ENCODE measurements at places on chromosomes 4 and X.

- DNase-seq = no peak
Observed at GRCh38 chr4:189804894-189805293, 135.8 kb upstream of the FRG1 start.

DNA sequence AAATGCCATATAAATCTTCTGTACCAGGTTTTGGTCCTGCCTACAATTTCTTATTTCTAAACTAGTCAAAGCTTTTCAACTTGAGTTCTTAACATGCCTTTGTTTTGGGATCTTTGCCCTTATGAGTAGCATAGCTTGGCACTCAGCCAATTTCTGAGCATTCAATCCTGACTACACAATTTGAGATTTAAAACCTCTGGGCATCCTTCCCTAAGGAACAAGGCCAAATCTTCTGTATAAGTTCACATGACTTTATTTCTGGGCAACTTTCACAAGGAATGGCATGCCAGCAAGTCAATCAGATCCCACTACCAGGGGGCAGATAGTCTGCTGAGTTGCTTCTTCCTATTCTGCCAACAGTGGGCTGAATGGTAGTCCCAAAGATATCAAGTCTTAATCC lies 254.2 kb downstream of the ADAMTS3 start:
- no peak for DNase-seq

DNA sequence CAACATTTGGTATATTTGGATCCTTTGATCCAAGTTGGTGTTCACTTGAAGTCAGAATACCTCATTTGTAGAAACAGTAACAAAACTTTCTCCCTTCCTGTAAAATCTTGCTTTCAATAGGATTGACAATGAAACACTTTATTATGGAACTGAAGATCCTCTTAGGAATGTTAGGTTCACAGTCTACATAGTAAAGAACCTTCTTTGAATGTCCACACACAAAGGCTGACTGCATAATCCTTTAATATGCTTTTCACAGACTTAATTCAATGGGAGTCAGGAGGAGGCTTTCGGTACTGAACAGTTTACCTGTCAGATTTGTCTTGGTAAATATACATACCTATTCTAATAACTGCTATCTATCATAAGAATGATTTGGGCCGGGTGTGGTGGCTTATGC lies 188.5 kb downstream of the SPRY1 start:
- DNase-seq = no peak

- no peak for DNase-seq
Observed at GRCh38 chrX:9301836-9302235, 163.0 kb upstream of the TBL1X start.

DNA sequence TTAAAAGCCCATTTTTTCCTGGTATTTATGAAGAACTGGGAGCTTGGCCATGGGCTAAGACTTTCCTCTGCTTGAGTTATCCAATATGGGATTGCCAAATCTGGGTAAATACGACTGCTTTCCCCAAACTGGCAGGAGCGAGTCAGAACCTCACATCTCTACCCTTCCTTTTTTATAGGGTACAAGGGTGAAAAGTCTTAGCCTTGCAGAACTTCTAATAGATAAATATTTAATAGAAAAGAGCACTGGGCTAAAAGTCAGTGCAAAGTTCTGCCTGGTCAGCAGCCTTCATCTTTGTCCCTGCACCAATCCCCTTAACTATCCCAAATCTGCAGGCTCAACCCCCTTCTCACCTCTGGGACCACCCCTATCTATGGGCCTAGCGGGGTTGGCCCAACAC lies 61.6 kb upstream of the ACSL1 start:
- DNase-seq = no peak

GRCh38 chr4:38917481-38918025 lies 49.9 kb downstream of the FAM114A1 start:
- no peak for DNase-seq

- DNase-seq = no peak
Observed at GRCh38 chrX:49191574-49192011, 5.4 kb upstream of the PRICKLE3 start.

GRCh38 chr4:171875291-171875690 lies 62.1 kb downstream of the GALNTL6 start:
- no peak for DNase-seq

GRCh38 chrX:135489542-135489941 lies 30.9 kb upstream of the INTS6L start:
- DNase-seq = no peak

DNA sequence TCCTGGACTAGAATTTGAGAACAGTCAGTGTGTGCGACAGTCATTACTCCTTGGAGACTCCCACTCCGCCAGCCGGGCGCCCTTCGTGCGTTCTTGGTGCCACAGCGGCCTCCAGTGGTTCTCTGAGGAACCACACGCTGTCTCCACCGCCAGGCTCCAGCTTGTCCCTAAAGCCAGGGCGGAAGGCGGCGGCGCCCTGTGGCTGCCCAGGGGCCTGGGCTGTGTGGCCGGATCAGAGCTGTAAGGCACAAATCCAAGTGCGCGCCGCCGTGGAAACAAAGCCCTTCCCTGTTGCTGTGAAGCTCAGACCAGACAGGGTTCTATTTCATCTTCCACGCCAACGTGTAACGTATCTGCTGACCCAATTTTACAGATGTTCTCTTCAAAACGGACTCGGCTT lies 34.2 kb downstream of the IDS start:
- peak; percentile 63 for DNase-seq

DNA sequence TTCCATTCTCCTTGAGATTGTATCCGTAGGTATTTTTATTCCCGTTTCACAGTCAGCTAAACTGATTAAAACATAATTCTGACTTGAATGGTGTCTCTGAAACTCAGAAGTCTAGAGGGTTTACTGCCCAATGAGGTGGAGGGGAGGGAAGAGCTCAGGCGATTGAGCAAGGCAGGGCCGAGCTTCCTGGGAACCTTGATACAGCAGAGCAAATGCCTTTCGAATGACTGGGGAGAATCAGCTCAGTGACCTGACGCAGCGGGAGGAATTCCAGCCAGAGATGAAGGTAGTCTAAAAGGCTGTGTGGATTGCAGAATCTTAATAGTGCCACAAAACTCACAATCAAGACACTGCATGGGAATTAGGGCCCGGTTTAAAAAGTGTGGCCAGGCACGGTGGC lies 233.6 kb downstream of the EVC2 start:
- no peak for DNase-seq

DNA sequence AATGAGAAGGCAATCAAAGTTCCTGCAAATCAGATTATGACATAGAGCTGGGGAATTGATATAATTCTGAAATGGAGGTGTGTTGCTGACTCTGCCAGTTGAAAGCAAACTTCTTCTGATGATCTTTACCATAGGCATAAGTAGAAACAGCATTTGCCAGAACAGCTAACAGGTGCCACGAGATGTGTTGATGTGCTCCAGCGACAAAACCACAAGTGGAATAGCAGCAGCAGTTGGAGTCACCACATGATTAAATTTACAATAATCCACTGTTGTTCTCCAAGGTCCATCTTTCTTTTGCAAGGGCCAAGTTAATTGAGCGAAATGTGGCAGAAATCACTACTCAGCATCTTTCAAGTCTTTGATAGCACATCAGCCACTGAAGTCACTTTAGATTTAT lies 3.7 kb upstream of the OSTC start:
- no peak for DNase-seq

DNA sequence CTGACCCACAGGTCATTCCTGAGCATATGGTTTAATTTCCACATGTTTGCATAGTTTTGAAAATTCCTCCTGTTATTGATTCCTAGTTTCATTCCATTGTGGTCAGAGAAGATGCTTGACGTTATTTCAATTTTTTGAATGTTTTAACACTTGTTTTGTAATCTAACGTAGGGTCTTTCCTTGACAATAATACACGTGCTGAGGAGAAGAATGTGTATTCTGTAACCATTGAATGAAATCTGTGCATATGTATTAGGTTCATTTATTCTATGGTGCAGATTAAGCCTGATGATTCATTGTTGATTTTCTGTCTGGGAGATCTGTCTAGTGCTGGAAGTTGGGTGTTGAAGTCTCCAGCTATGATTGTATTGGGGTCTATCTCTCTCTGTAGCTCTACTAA lies 486.4 kb upstream of the RPS6KA3 start:
- no peak for DNase-seq

GRCh38 chrX:11462136-11462535 lies 168.9 kb downstream of the AMELX start:
- DNase-seq = no peak

DNA sequence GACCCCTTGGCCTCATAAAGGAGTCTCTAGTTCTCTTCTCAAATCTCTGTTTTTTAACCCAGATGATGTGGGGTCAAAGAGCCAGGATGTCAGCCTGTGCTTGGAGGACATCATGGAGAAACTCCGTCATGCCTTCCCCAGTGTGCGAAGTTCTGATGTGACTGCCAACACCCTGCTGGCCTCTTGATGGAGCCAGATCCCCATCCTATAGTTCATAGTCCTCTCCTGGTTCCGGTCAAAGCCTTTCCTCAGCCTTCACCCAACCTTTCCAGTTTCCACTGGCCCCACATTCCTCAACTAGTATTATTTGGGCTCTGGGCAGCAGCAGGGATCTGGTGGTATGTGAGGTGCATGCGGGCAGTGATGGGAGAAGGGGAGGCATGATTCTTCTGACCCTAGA lies 30.7 kb downstream of the TAF7L start:
- DNase-seq = no peak

GRCh38 chr4:103934178-103934789 lies 214.5 kb upstream of the TACR3 start:
- DNase-seq = peak; percentile 37

DNA sequence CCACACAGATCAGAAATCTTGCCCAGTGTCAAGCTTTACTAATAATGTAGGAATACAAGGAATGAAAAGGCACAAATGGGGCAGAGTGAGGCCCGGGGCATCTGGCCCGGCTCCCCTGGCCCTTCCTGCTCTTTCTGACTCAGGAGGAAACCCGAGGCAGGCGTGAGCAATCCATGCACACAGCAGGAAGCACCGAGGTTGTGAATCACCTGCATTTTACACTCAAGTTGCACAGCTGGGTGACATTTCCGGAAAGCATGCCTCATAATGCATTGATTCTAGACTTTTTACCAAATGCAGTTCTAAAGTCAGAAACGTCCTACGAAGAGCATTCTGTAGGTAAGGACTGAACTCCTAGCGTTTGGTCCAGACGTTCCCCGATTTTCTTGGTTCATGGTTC lies 38.9 kb downstream of the PRIMPOL start:
- DNase-seq = no peak

- no peak for DNase-seq
Observed at GRCh38 chrX:115030625-115031024, 13.2 kb upstream of the IL13RA2 start.

DNA sequence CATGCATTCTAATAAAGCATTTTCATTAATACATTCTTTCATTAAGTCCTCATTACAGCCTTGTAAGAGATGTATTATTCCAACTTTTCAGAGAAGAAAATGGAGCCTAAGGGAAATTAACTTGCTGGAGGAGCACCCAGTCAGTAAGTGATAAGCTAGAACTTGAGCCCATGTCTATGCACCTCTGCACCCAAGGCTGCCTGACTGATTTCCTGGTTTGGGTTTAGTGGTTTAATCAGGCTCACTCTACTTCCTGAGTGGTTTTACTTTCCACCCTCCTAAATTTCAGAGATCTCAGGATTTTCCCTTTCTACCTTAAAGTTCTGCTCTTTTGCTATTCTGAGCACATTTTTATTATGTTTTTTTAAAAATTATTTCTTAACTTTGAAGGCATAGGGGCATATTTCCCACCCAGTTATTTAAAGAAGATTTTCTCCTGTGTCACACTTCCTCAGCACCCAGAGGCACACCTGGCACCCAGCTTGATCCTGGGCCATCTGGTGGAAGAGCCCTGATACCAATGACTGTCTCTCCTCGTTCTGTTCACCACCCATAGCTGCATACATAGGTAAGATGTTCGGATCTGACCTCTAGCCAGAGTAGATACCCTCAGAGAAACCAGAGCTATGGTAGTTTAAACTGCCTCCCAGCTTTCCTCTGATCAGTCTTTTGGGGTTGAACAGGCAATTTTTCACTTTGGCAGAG lies 10.4 kb downstream of the CORIN start:
- DNase-seq = peak; percentile 10

DNA sequence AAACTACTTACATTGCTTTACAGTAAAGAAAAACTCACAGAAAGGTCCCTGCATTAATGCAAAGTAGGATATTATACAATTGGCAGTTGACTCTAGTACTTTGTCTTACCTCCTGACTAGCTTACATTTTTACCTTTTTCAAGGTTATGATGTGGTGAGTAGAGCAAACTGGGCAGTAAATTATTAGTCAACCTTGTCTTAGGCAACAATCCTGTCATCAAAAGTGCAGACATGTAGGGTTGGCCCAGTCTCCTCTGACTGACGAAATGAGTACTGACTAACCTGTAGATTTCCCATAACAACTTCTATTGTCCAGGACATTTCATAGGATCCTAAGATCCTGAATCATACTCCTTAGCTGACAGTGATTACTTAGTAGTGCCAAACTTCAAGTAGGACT lies 142.0 kb upstream of the NUDT6 start:
- DNase-seq = no peak

- DNase-seq = no peak
Observed at GRCh38 chr4:171025343-171025742, 787.9 kb upstream of the GALNTL6 start.

GRCh38 chrX:41452565-41453356 lies 5.6 kb downstream of the NYX start:
- no peak for DNase-seq

DNA sequence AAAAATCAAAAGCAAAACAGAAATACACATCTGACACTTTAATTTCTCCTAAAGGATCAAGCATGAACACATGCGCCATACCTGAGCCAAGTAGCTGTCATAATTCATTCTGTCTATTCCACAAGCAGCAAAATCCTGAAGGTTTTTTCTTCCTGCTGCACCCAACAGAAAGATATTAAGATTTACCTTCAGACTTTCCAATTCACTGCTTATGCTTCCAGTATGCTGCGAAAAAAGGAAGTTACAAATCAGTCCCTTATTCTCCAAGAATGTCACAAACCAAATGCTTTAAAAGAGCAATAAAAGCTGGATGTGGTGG lies 29.2 kb upstream of the FGFBP2 start:
- no peak for DNase-seq

GRCh38 chr4:147814376-147814775 lies 82.5 kb downstream of the ARHGAP10 start:
- no peak for DNase-seq

DNA sequence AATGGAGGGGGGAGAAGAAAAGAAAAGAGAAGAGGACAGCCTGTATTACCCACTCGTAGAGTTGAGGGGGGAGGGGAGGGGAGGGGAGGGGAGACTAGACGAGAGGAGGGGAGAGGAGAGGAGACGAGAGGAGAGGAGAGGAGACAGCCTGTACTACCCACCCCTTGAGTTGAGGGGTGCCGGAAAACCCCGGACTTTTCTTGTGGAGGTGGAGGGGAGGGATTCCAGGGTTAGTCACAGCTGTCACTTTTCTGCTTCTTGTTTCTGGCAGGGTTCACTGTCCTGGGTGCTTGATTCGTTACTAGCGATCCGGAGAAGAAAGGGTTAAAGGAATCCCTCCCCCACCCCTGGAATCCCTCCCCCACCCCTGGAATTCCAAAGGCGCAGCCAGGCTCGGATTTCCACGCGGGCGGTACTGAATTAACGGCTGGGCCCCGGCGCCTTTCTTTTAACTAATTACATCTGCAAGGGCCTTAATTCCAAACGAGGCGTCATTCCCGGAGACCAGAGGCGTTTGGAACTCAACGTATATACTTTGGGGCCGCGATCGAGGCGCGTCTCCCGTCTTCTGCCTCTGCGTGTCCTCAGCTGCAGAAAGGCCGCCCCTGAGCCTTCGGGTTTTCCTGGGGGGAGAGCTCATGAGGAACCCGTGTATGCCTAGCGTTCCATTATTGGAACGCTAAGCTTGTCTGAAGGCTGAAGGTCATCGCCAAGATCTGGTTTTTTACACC lies 20.1 kb upstream of the CSF2RA start:
- DNase-seq = no peak

GRCh38 chr4:72016011-72016410 lies 15.8 kb upstream of the NPFFR2 start:
- no peak for DNase-seq

Measured in CD4-positive, alpha-beta T cell treated with Interleukin-12 subunit alpha and Interleukin-12 subunit beta, for 1 hour (primary cell).